GM04503 (cell line): ENCODE measurements at places on chromosomes 4 and X.

GRCh38 chr4:11424000-11424399 is 4.7 kb downstream of the HS3ST1 start:
- DNase-seq: no peak

DNA sequence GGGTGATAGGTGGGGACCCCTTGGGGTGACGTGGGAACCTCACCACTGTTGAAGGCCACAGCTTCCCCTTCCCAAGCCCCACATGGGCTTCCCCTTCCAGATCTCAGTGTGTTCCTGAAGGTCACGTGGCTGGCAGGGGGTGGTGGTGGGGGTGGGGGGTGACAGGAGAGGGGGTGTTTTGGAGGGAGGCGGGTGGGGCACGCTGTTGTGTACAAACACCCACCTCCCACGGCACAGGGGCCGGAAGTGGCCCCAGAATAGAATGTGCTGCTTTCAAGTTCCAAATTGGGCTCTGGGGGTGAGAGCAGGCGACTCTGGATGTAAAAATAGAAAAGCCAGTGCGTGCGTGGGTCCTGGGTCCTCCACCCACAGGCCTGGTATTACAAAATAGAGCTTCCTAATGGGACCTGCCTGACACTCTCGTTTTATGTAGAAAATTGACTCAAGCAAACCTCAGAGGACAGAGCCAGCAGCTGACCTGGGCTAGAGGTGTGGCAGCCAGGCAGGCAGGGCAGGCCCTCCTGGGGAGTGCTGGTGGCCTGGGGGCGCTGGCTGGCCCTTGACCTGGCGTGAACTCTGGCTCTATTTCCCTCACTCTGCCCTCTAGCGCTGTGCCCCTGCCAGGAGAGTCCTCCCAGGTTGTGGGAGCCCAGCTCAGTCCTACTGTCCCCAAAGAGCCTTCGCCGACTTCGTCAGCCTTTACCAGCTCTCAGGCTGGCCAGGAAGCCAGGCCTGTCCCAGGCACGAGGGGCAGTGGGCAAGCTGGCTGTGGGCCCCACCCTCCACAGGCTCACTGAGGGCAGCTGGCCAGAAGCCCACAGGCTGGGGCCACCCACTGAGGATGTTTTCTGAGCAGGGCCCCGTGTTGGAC is 5.4 kb upstream of the SH3BP2 start:
- no peak for DNase-seq

DNA sequence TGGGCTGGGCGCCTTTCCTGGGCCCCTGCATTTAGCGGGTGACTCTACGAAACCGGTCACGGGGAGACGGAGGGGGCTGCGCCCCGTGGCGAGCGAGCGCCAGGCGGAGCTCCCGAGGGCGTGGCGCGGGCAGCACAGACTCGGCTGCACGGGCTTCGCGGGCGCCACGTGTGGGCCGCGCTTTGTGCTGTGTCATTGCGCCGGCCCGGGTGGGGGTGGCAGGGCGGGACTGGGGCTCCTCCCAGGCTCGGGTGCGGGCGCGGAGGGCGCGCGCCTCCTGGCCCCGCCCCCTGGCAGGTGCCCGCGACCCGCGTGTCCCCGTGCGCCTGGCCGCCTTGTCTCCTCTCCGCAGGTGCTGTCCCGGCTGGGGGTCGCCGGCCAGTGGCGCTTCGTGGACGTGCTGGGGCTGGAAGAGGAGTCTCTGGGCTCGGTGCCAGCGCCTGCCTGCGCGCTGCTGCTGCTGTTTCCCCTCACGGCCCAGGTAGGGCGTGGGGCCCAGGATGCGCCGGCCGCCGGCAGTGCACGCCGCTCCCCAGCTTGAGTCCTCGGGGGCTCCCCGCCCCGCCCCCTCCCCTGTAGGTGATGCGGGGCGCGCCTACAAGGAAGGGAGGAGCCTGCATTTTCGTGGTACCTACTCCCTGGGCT is 651 bp downstream of the UCHL1 start:
- DNase-seq: no peak

- DNase-seq: no peak
Observed at GRCh38 chr4:8939160-8939839, 67.7 kb upstream of the HMX1 start.

- no peak for DNase-seq
Observed at GRCh38 chr4:53197772-53198142, 168.1 kb downstream of the SCFD2 start.

DNA sequence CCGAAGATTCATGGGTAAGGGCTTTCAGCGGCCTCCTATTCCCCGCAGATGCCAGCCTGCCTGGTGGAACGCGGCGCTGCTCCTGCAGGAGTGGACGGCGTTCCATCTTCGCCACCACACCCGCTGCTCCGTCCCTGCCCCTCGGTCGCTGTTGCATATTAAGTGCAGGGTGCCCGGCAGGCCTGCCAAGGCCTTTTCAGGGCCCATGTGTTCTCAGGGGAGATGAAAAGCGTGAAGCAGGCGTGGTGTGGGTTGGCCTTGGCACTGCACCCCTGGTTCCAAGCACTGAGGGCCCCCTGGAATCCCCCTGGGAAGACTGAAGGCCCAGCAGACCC is 52.0 kb downstream of the SORCS2 start:
- no peak for DNase-seq

DNA sequence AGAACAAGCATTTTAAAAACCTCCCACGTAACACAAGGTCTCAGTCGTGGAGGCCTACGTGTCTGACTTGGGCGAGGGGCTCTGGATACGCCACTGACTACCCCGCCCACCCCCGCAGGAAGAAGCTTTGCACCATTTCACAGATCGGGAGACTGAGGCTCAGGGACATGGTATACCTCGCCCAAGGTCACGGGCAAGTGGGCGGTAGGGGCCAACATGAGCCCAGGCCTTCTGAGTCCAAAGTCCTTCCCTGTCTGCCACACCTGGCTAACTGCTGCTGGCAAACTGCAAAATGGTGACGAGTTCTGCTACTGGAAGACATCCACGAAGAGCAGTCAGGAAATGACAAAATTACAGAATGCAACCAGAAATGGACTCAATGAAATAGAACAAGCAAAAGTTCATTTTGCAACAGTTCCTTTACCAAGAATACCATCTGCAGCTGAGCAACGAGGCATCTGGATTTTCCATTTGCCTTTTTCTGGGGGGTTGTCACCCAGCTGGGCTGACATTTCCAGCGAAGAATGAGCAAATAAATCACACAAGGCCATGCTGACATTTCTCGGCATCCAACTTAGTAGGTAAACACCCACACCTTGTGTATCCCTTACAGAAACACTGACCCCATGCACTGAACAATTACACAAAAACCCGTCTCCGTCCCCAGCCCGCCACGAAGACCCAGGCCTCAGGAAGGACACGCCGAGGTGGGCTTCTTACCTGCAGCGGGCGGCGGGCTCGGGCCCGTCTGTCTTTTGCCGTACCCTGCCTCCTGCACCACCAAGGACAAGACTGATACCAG is 70.2 kb upstream of the AFAP1 start:
- DNase-seq: no peak

DNA sequence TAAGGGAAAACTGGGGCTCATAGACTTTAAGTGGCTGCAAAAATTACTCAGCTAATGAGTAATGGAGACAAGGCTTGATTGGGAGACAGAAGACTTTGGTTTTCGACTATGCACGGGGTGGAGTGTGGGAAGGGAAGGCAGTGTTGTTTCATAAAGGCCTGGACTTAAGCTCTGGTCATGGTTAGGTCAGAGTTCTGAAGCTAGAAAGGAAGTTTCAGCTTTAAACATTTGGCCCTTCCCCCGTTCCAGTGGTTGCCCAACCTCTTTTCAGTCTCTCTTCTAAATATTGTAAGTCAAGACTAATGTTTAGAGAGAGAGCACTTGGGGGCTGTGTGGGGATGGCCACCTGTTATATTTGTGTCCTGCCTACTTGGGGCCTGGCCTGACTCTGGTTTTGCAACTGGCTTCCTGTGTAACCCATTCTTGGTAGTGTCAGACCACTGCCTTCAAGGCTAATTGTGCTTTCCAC is 21.0 kb downstream of the MSN start:
- DNase-seq: no peak

DNA sequence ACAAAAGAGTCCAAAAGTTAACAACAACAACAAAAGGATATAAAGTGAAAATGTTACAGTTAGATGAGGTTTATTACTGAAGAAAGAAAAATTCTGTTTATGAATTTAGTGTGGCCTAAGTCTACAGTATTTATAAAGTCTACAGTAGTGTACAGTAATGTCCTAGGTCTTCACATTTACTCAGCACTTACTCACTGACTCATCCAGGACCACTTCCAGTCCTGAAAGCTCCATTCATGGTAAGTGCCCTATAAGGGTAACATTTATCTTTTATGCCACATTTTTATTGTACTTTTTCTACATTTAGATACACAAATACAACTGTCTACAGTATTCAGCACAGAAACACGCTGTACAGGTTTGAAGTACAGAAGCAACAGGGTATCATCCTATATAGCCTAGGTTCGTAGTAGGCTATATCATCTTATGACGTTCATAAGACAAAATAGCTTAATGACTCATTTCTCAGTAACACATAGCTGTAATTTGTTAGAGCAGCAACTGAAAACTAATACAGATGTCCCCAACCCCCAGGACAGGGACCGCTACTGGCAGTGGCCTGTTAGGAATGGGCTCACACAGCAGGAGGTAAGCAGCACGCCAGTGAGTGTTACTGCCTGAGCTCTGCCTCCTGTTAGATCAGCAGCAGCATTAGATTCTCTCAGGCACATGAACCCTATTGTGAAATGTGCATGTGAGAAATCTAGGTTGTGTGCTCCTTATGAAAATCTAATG is 61.3 kb downstream of the CENPC start:
- DNase-seq: no peak

- no peak for DNase-seq
Observed at GRCh38 chr4:7876201-7876875, 63.3 kb downstream of the AFAP1 start.

DNA sequence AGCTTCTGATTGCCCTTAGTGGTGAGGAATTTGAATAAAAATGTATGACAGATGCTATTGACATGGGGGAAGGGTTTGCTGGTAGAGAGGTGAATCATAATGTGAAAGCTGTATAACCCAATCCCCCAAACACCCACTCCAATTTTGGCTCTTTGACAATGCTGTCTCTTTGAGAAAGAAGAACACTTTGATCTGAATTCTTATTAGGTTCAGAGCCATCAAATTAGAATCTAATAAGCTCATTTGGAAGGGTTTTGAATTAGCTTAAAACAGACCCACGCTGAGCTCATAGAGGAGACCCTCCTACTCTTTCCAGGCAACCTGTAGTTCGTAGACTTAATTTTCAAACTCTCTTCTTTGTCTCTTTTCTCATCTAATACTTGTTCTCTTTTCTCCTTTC is 416.6 kb upstream of the ARX start:
- no peak for DNase-seq

- DNase-seq: no peak
Observed at GRCh38 chrX:153505361-153505760, 10.6 kb downstream of the BGN start.

GRCh38 chr4:84623661-84624060 is 40.7 kb downstream of the CDS1 start:
- no peak for DNase-seq

- DNase-seq: no peak
Observed at GRCh38 chr4:32396507-32397070, 1676.4 kb downstream of the PCDH7 start.

DNA sequence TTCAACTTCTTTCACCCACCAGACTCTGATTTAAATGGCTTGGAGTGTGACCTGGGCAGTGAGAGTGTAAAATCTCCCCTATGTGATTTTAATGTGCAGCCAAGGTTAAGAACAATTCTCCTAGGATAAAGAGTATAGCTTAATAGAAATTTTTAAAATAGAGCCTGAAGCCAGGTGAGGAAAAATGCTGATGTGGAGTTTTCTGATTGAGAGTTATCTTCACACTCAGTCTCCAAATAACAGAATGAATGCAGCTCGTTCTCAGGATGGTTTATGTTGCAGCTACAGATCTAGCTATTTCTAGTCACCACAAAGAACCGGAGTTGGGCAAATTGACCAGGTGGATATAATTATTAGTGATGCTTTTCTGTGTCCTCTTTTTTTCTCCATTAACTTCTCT is 70.7 kb downstream of the MOSPD2 start:
- DNase-seq: no peak

DNA sequence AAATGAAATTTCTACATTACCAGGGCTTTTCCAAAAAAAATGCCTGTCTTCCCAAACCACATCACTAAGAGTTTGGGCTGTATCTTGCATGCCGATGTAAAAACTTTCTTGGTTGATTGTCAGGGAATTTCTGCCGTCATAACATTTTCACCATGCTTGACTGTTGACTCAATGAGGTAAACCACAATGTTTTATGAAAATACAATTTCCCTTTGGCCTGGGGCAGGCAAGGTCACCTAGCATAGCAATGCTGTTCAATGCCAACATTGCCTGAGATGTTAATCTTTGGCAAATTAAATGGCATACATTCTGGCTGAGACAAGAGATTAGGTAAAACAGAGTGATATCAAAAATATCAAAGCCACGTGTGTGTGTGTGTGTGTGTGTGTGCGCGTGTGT is 137.1 kb upstream of the TBL1X start:
- DNase-seq: peak; percentile 75

DNA sequence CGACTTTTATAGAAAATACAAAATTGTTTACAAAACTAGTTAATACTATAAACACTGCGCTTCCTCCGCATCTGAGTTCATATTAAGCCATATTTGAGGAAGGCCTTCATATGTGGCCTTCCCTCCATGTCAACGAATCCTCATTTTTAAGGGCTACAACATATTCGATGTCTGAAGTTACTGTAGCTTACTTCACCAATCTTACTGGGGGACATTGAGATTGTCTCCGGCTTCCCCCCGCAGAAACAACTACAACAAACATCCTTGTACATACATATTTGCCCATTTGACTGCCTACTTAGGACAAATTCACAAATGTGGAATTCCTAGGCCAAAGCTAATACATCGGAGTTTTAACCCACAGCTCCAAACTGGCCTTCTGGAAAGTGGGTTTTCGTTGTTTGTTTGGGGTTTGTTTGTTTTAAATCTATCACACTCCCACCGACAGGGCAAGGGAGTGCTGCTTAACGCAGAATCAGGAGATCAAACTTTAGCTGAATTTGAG is 581 bp upstream of the FAM114A1 start:
- DNase-seq: no peak

- DNase-seq: no peak
Observed at GRCh38 chr4:29009908-29010307, 1710.3 kb upstream of the PCDH7 start.

- DNase-seq: no peak
Observed at GRCh38 chr4:84644087-84644486, 61.2 kb downstream of the CDS1 start.

GRCh38 chrX:285076-285677 is 4.0 kb downstream of the PLCXD1 start:
- DNase-seq: no peak

GRCh38 chr4:73211968-73212367 is 46.6 kb downstream of the ANKRD17 start:
- no peak for DNase-seq

- no peak for DNase-seq
Observed at GRCh38 chr4:74098427-74098994, 484 bp downstream of the CXCL2 start.

- DNase-seq: no peak
Observed at GRCh38 chrX:131812847-131813825, 210.0 kb upstream of the STK26 start.
